ENCODE measurements at places on chromosomes 6 and 20. TPM values are rescaled to one million over a fixed set of nuclear protein-coding genes. Genes with fewer than 3 reads are reported as not detected.

DNA sequence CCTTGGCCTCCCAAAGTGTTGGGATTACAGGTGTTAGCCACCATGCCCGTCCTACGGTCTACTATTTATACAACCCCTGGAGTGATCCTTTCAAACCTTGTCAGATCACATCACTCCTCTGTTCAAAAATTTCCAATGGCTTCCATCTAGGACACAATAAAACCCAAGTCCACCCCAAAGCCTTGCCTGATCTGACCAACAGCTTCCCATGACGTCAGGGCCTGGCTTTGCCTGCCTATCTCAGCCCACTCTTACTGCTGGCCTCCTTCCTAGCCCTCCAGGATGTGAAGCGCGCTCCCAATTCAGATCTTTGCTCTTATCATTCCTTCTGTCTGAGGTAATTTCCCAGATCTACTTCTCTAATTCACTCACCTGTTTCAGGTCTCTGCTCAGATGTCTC lies 128.4 kb downstream of the LINC00237 start:
- DNase-seq, result no peak

SIRPG gene
- not detected for total RNA-seq

DNA sequence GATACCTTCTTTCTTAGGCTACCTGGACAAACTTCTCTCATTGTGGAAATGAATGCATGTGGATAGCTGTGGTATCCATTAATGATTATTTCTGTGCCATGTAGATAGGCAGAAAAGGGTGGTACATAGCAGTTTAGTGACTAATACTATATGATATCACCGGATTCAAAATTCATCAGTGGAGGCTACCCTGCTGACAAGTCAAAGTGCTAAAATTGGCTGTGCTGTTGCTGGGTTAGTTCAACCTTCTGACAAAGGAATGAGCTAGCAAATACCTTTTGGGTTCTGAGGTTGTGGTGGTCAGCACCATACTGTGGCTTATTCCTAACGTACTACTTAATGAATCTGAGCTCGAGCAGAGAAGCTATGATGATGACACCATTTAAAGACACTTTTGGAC lies 109.1 kb downstream of the TFAP2B start:
- DNase-seq, result no peak

DNA sequence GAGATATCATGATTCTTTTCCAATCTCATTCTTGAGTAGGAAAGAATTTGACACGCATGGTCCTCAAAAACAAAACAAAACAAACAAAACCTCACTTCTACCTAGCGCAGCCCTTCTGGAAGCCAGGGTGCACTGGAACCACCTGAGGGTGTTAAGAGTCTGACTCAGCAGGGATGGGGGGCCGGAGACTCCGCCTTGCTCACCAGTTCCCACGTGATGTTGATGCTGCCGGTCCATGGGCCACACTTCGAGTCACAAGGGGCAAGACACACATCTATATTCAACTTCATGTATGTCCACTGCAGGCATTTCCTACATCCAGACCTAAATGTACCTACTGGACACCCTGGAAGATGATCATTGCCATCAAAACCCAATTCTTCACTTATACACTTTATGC lies 30.4 kb downstream of the BFSP1 start:
- DNase-seq, result no peak

- no peak for DNase-seq
These were observed 573.6 kb downstream of the MMUT start for GRCh38 chr6:48889429-48889828.
